ENCODE measurements at places on chromosomes 7 and 10.

GRCh38 chr7:136050462-136050847 is 73.3 kb upstream of the MTPN start:
- no peak overlapping the region for H3K27ac ChIP-seq
- no peaks in the 10 kb centered on the region for H3K4me1 ChIP-seq
- no peaks in the 10 kb centered on the region for H3K36me3 ChIP-seq
- no peaks in the 10 kb centered on the region for H3K27me3 ChIP-seq
- H3K4me3 ChIP-seq = no peak overlapping the region
- DNase-seq = no peak

DNA sequence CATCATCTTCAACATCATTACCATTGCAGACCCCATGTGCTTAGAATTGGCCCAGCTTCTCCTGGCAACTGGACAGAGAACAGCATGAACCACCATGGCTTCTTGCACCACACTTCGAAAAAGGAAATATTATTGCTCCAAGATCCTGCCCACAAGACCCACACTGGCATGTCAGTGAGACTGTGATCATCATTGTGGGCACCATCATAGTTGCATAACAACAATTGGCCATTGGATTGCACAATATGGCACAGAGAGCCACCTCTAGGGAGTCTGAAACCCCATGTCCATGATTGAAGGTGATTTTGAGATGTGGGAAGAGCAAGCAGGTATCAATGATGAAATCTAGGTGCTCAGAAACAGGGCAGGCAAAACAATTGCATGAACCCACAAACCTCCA is 918.9 kb downstream of the GRID1 start:
- no peak overlapping the region for H3K4me3 ChIP-seq
- H3K36me3 ChIP-seq = no peaks in the 10 kb centered on the region
- H3K27me3 ChIP-seq = no peaks in the 10 kb centered on the region
- no peaks in the 10 kb centered on the region for H3K4me1 ChIP-seq
- no peak for DNase-seq

DNA sequence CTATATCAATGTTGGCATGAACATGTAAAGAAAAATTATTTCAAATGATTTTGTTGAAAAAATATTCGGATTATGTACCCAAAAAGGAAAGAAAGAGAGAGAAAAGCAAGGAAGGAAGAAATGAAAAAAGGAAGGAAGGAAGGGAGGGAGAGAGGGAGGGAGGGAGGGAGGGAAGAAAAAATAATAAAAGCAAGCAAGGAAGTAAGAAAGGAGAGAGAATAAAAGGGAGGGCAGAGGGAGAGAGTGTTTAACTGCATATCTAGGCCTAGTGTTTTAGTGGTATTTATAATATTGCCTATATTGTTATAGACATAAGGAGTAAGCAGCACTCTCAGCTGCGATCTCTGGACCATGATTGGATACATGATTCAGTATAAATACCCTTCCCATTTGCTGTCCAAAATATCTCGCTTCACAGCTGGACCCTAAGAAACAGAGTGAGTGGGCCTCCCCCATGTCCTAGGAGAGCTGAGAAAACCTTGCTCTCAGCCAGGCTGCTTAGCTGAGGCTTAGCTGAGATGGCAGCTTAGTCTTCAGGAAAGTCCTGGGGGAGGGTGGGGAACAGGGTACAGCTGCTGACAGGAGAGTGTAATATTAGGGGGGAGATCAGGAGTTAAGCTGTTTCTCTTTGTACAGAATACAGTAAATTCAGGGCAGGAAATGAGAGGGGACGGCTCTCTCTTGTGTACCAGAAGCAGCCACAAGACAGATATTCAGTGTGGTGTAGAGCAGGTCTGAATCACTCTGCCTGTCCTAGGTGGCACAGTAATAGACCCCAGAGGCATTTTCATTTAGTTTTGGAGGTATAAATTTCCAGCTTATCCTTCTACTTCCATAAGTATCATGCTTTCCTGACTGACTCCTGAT is 66.8 kb upstream of the TARP start:
- H3K27me3 ChIP-seq = no peaks in the 10 kb centered on the region
- no peaks in the 10 kb centered on the region for H3K36me3 ChIP-seq
- no peak for DNase-seq
- H3K27ac ChIP-seq = peak overlapping the region; percentile 65
- no peak overlapping the region for H3K4me3 ChIP-seq

- H3K27ac ChIP-seq = no peak overlapping the region
- H3K4me3 ChIP-seq = no peak overlapping the region
- H3K36me3 ChIP-seq = no peaks in the 10 kb centered on the region
- DNase-seq = no peak
- peaks cover 36% of the 10 kb centered on the region for H3K27me3 ChIP-seq
- H3K4me1 ChIP-seq = peaks cover 9% of the 10 kb centered on the region
These were observed 23.8 kb upstream of the SFTPA1 start for GRCh38 chr10:79586933-79587332.

GRCh38 chr7:150901160-150902035 is 49.1 kb downstream of the AOC1 start:
- H3K4me1 ChIP-seq = peaks cover 13% of the 10 kb centered on the region
- H3K4me3 ChIP-seq = no peak overlapping the region
- no peaks in the 10 kb centered on the region for H3K36me3 ChIP-seq
- no peak overlapping the region for H3K27ac ChIP-seq

GRCh38 chr7:98556288-98556687 is 60.8 kb upstream of the NPTX2 start:
- H3K36me3 ChIP-seq = no peaks in the 10 kb centered on the region
- no peaks in the 10 kb centered on the region for H3K27me3 ChIP-seq
- no peaks in the 10 kb centered on the region for H3K4me1 ChIP-seq

DNA sequence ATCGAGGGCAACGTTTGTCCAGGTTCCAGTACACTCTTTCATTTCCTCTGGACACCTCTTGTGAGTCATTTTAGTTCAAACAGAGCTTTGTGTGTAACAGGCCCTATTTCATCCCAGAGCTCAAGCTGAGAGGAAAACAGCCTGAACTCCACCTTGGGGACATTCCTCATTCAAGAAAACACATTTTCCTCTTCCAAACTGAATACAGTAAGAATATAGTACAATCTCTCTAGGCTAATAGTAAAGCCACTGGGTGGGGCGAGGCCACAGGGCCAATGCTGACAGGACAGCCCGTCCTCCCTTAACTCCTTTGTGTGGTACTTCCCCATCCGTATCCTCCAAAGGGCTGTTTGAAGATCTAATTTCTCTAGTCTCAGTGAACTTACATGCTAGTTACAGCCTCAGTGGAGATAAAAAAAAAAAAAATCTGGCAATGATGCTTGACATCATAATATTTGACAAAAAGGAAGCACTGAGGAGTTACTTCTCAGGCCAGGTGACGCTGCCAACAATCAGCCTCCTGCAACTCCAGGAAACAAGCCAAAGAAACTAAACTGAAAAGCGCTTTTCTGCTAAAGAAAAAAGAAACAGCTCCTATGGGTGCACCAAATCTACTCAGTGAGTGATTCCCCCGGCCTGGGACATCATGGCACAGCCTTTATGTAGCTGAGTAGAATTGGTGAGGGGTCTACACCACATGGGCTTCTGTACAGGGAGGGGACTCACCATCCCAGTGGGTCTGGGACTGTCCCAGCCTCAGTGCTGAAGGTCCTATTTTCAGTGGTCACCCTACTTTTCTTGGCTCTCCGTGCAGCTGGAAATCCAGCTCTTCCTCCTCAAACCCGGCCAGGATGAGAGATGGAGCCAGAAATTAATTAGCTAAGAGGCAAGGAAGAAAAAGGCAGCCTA is 238.2 kb upstream of the NEBL start:
- no peak overlapping the region for H3K4me3 ChIP-seq
- no peaks in the 10 kb centered on the region for H3K27me3 ChIP-seq
- no peak for DNase-seq
- no peak overlapping the region for H3K27ac ChIP-seq
- H3K36me3 ChIP-seq = no peaks in the 10 kb centered on the region

GRCh38 chr7:82598958-82599357 is 155.4 kb upstream of the CACNA2D1 start:
- no peak for DNase-seq
- H3K4me1 ChIP-seq = no peaks in the 10 kb centered on the region
- no peak overlapping the region for H3K4me3 ChIP-seq
- no peak overlapping the region for H3K27ac ChIP-seq
- no peaks in the 10 kb centered on the region for H3K36me3 ChIP-seq

DNA sequence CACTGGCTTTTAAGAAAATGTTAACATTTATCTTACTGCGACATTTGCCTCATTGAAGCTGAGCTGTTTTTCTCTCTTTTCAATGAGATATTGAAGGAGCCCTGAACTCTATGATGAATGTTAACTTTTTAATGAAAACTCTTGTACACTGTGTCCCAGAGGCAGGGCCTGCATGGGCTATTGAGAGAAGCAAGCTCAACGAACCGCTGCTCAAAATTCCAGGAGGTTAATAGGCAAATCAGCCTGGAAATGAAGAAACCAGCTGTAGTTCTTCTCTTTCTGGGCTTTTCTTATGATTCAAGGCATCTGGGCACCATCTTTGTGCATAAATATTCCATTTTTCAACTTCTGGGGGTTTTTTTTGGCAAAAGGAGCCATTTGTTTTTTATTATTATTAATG is 168.4 kb upstream of the NPVF start:
- DNase-seq = no peak
- no peaks in the 10 kb centered on the region for H3K4me1 ChIP-seq
- H3K4me3 ChIP-seq = no peak overlapping the region
- H3K27ac ChIP-seq = no peak overlapping the region
- no peaks in the 10 kb centered on the region for H3K36me3 ChIP-seq

GRCh38 chr7:80288175-80289122 is 153.8 kb downstream of the GNAI1 start:
- H3K4me1 ChIP-seq = no peaks in the 10 kb centered on the region
- H3K27me3 ChIP-seq = no peaks in the 10 kb centered on the region
- no peak overlapping the region for H3K4me3 ChIP-seq
- H3K36me3 ChIP-seq = no peaks in the 10 kb centered on the region
- DNase-seq = no peak
- no peak overlapping the region for H3K27ac ChIP-seq

DNA sequence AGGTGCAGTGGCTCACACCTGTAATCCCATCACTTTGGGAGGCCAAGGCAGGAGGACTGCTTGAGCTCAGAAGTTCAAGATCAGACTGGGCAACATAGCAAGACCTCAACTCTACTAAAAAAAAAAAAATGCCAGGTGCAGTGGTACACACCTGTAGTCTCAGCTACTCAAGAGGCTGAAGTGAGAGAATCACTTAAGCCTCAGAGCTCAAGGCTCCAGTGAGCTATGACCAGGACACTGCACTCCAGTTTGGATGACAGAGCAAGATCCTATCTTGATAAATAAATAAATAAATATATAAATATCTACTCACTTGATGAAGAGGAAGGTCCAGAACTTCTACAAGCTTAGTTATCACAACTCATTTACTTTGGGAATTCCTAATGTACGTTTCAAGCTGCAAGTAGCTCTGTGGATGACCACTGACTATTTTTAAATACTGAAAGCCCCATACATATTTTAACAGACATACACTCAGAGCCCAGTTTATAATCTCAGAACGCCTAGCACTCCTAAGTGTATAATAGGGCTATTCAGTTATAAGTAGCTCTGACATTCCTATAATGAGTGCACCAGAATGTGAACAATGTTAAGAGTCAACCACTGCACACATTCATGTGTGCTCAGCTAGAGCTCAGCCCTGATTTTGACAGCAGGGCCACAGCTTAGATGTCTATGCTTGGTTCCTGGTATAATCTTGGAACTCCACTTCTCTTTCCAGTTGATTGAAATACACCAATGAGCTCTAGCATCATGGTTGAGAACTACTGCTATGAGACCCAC is 119.1 kb downstream of the CUBN start:
- H3K27ac ChIP-seq = no peak overlapping the region
- H3K36me3 ChIP-seq = no peaks in the 10 kb centered on the region
- H3K4me1 ChIP-seq = peaks cover 11% of the 10 kb centered on the region
- DNase-seq = no peak
- no peak overlapping the region for H3K4me3 ChIP-seq

- DNase-seq = no peak
- no peak overlapping the region for H3K4me3 ChIP-seq
- no peaks in the 10 kb centered on the region for H3K27me3 ChIP-seq
- no peak overlapping the region for H3K27ac ChIP-seq
These were observed 273.0 kb upstream of the YAE1 start for GRCh38 chr7:39293056-39293823.

DNA sequence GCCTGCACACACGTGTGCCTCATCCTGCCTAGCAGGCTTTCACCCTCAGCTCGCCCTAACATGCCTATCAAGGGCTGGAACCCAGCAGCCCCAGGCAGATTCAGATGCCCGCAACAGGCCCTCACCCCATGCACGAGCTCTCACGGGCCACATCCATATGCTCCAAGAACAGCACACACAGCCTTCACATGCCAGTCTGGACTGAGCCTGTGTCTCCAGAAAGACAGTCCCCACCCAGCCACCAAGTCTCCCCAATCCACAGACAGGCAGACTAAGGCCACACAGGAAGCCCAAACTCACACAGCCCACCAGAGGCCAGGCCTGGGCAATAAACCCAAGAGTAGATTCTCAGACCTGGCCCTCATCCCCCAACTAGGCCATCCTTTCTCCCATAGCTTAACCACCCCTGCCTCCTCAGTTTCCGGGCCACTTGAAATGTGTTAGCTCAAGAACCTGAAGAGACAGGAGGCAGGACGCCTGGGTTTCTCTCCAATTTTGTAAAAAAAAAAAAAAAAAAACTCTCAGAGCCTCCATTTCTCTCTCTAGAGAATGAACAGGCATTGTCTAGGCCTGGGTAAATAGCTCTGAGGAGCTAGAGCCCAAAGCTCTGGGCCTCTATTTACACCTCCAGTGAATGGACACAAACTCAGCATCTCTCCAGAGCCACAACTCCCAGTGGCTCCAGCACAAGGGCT is 6.8 kb downstream of the LDB1 start:
- peaks cover 43% of the 10 kb centered on the region for H3K36me3 ChIP-seq
- peak; percentile 49 for DNase-seq
- H3K27me3 ChIP-seq = no peaks in the 10 kb centered on the region
- H3K4me3 ChIP-seq = peak overlapping the region; percentile 76

GRCh38 chr10:70442332-70442988 is 979 bp upstream of the NODAL start:
- H3K4me1 ChIP-seq = peaks cover 15% of the 10 kb centered on the region
- DNase-seq = no peak
- no peak overlapping the region for H3K27ac ChIP-seq
- peaks cover 54% of the 10 kb centered on the region for H3K27me3 ChIP-seq
- no peak overlapping the region for H3K4me3 ChIP-seq

DNA sequence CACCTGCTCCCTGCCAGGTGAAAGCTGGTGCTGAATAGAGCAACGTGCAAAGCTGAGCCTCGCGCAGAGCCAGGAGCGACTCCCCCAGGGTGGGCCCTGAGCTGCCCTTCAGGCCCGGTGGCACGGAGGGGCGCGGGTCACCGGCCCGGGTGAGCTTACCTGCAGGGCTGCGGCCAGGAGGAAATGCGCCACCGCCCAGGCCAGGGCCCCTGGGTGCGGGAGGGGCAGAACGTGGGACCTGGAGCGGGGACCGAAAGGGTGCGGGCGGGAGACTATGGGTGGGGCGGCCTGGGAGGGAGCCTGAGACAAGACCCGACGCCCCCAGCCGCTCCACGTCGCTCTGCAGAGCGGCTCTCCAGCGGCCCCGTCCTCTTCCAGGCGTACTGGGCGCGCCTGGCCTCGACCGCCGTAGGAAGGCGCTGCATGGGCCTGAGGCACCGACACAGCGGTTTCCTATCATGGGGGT is 122.1 kb downstream of the BTAF1 start:
- no peak overlapping the region for H3K4me3 ChIP-seq
- H3K36me3 ChIP-seq = no peaks in the 10 kb centered on the region
- H3K27me3 ChIP-seq = no peaks in the 10 kb centered on the region
- H3K27ac ChIP-seq = no peak overlapping the region
- H3K4me1 ChIP-seq = peaks cover 12% of the 10 kb centered on the region
- DNase-seq = no peak

GRCh38 chr7:131562941-131563340 is 6.5 kb upstream of the PODXL start:
- no peak for DNase-seq
- peaks cover 25% of the 10 kb centered on the region for H3K27me3 ChIP-seq
- H3K4me3 ChIP-seq = no peak overlapping the region
- no peaks in the 10 kb centered on the region for H3K36me3 ChIP-seq
- no peaks in the 10 kb centered on the region for H3K4me1 ChIP-seq
